ENCODE measurements at places on chromosomes 4 and X. TPM values are rescaled to one million over a fixed set of nuclear protein-coding genes. Genes with fewer than 3 reads are reported as not detected.

Gene TSPAN5
- total RNA-seq: 59.3 TPM

Gene NONO
- total RNA-seq: 476 TPM

Gene TCP11X2
- not detected for total RNA-seq

Gene SSX2B
- not detected for total RNA-seq

Gene SULT1E1
- total RNA-seq: 555 TPM

Gene MAGEA12
- total RNA-seq: not detected

Gene LARP7
- total RNA-seq: 15.3 TPM

Gene SLC2A9
- total RNA-seq: 0.46 TPM

Gene ARX
- not detected for total RNA-seq

Gene WDR17
- total RNA-seq: 0.15 TPM

Gene TMSB15C
- total RNA-seq: 6.5 TPM

Gene TRAM1L1
- 2.4 TPM for total RNA-seq

Gene CT45A6
- not detected for total RNA-seq

Gene PLK4
- total RNA-seq: 15.6 TPM

Gene SLBP
- total RNA-seq: 106 TPM

Gene L1CAM
- total RNA-seq: not detected

Gene CXCL1
- total RNA-seq: 36.2 TPM

Gene VCX2
- not detected for total RNA-seq

Gene HTT
- 29.5 TPM for total RNA-seq

Gene GAGE12E
- not detected for total RNA-seq

Gene GPR173
- 2.9 TPM for total RNA-seq

Gene MGAT4D
- not detected for total RNA-seq

Gene PRRG1
- 6.2 TPM for total RNA-seq

Gene MAGEA10
- not detected for total RNA-seq

Gene SEL1L3
- total RNA-seq: 138 TPM

Gene CENPU
- total RNA-seq: 17.2 TPM

Gene HAND2
- 0.46 TPM for total RNA-seq

Gene SCOC
- total RNA-seq: 65.6 TPM

Gene GABRG1
- not detected for total RNA-seq

Gene CSAG1
- total RNA-seq: not detected

Gene SLC25A53
- total RNA-seq: 8.4 TPM

Data from epithelial cell of umbilical artery (primary cell).